H9 (cell line): ENCODE measurements at places on chromosomes 13 and 19. TPM values are rescaled to one million over a fixed set of nuclear protein-coding genes. Genes with fewer than 3 reads are reported as not detected.

DNA sequence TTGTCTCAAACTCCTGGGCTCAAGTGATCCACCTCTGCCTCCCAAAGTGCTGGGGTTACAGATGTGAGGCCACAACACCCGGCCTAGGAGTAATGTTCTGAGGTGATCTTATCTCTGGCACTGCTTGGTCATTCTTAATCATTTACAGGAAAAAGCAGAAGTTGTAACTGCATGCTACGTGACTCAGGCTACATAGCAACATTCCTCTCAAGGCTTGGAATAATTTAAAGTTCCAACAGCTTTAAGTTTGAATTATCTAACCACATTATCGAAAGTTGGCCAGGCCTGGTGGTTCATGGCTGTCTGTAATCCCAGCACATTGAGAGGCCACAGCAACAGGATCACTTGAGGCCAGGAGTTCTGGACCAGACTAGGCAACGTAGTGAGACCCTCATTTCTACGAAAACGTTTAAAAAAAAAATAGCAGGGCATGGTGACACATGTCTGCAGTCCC is 3.9 kb upstream of the B9D2 start:
- DNase-seq, result no peak
- H3K36me3 ChIP-seq, result no peaks in the 10 kb centered on the region
- H3K4me3 ChIP-seq, result no peak overlapping the region
- H3K27me3 ChIP-seq, result no peaks in the 10 kb centered on the region
- no peak overlapping the region for H3K27ac ChIP-seq

GRCh38 chr13:39818953-39819352 is 163.5 kb downstream of the COG6 start:
- no peaks in the 10 kb centered on the region for H3K27me3 ChIP-seq
- no peak for DNase-seq

GRCh38 chr13:110149036-110149435 is 157.9 kb downstream of the COL4A1 start:
- no peaks in the 10 kb centered on the region for H3K4me1 ChIP-seq
- H3K27ac ChIP-seq, result no peak overlapping the region
- no peak for DNase-seq
- H3K36me3 ChIP-seq, result peaks cover 16% of the 10 kb centered on the region
- H3K4me3 ChIP-seq, result no peak overlapping the region
- no peaks in the 10 kb centered on the region for H3K27me3 ChIP-seq

DNA sequence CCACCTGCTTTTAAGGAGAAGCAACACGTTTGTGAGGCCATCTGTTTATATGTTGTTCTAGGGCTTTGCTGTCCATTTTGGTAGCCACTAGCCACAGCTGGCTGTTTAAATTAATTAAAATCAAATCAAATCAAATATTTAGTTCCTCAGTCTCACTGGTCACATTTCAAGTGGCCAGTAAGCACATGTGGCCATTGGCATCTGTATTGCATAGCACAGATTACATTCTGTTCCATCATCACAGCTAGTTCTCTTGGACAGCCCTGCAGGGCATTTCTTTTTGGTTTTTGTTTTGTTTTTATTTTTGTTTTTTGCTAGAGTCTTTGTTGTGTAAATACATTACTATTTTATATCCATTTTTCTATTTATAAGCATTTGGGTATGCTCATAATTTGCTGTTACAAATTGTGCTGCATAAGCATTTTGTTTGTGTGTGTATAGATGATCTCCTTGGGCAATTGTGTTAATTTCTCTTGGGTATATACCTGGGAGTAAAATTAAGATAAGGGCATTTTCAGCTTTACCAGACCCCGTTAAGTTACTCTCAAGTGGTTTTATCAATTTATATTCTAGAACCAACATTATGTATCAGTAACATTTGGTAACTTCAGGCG is 31.3 kb downstream of the SAE1 start:
- peaks cover 55% of the 10 kb centered on the region for H3K36me3 ChIP-seq
- H3K27ac ChIP-seq, result no peak overlapping the region
- H3K4me3 ChIP-seq, result no peak overlapping the region
- DNase-seq, result no peak
- peaks cover 8% of the 10 kb centered on the region for H3K4me1 ChIP-seq

DNA sequence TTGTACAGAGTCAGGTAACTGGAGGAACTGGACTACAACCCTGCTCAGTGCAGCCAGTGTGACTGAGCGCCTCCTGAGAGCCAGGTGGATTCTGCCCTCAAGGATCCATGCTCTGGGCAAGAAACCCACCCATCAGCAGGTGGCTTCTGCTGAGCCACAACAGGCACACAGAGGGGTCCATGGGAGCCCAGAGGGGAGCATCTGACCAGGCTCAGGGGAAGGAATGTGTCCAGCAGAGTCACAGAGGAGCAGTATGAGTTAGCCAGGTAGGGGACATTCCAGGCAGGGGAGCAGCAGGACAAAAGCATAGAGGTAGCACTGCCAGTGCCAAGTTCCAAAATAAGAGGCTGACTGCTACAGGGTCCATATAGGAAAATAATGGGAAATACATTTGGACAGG is 19.9 kb downstream of the DHRS12 start:
- no peak for DNase-seq
- H3K27ac ChIP-seq, result no peak overlapping the region
- no peak overlapping the region for H3K4me3 ChIP-seq
- no peaks in the 10 kb centered on the region; the same call in 1 of the 3 replicates for H3K36me3 ChIP-seq
- H3K4me1 ChIP-seq, result no peaks in the 10 kb centered on the region

DNA sequence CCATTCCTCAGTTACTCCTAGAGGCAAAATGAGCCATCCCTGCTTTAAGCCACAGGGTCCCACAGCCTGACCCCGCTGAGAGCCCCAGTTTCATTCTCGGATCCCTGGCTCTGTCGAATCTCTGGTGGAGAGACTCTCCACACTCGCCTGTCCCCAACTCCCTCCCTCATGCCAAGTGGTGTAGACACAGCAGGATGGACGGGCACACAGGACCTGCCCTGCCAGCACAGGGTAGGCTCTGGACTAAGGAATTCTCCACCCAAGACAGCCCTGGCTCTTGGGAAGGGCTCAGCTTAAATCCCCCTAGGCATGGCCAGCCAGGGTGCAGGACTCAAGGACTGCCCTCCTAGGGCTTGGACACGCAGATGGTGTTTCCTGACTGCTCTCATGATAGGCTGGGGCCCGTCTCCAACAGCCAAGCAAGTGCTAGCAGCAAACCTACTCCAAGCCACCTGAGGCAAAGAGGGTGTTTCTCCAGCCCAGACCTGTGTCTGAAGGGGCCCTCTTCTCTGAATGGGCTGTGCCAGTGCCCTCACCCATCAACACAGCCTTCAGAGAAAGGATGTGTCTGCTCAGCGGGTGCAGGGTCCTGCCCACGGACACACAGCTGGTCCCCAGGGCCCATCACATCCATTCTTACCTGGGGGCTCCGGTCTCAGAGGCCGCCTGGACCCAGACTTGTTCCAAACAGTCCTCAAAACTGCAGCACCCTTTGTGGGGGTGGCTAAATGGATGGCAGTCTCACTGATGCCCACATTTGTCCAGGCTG is 65.3 kb downstream of the PEPD start:
- no peaks in the 10 kb centered on the region for H3K4me1 ChIP-seq
- H3K36me3 ChIP-seq, result no peaks in the 10 kb centered on the region
- H3K4me3 ChIP-seq, result no peak overlapping the region
- no peak for DNase-seq
- no peak overlapping the region for H3K27ac ChIP-seq

DNA sequence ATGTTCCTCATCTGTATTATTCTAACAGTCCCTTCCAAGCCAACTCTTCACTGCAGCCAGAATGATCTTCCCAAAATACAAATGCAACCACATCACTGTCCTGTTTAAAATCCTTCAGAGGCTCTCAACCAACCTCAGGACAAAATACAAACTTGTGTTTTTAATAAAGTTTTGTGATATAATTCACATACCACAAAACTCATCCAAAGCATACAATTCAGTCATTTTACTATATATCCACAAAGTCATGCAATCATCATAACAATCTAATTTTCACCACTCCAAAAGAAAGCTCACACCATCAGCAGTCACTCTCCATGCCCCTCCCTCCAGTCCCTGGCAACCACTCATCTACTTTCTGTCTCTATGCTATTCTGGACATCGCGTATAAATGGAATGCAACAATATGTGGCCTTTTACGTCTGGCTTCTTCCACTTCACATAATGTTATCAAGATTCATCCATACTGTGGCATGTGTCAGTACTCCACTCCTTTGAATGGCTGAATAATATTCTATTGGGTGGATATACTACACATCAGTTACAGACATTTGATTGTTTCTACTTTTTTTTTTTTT is 81.7 kb upstream of the DOCK9 start:
- no peak overlapping the region for H3K4me3 ChIP-seq

The KRTDAP gene
- 0.87 and 1.3 TPM in 2 replicates for total RNA-seq

The ZNF414 gene
- 29.3 and 38.1 TPM in 2 replicates for total RNA-seq
